Gastroesophageal sphincter (tissue), 4 donors: ENCODE measurements at places on chromosomes 1 and 21. TPM values are rescaled to one million over a fixed set of nuclear protein-coding genes. Genes with fewer than 3 reads are reported as not detected.

Gene ORC1
- total RNA-seq, result 0.12 TPM

Gene EDARADD
- not detected for total RNA-seq

Gene MAP10
- 1.6 TPM for total RNA-seq

Gene WDR64
- 0.16 TPM for total RNA-seq

Gene KRTAP20-2
- not detected for total RNA-seq

Gene GRIK3
- total RNA-seq, result 3.1 TPM

Gene MIXL1
- total RNA-seq, result not detected

Gene APH1A
- 54.9 TPM for total RNA-seq

Gene PLA2G2C
- total RNA-seq, result not detected
